Gastroesophageal sphincter (tissue), 4 donors: ENCODE measurements at places on chromosomes 2 and 18. TPM values are rescaled to one million over a fixed set of nuclear protein-coding genes. Genes with fewer than 3 reads are reported as not detected.

B4GALT6 gene
- total RNA-seq = 12.0 TPM

ABCG5 gene
- not detected for total RNA-seq

GRCh38 chr2:232672588-232672987 lies 24.5 kb upstream of the GIGYF2 start:
- ATAC-seq = no peak

DNA sequence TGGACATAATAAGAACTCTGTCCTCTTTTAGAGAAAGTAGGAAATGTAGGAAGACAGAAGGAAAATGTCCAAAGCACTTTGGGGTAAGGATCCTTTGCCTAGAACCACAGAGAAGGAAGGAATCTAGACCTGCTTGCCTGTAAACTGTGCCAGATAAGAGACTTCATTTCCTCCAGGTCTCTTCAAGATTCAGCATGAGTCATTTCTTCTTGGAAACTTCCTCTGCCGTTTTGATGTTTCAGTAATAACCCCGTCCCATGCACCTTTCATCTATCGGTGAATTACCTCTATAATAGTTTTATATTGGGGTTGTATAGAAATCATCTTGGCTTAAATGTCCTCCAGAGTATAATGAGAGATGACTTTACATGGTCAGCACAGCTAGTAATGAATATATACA lies 63.2 kb upstream of the LRATD1 start:
- no peak for ATAC-seq

GRCh38 chr2:196160946-196161345 lies 10.4 kb downstream of the STK17B start:
- ATAC-seq = no peak

DNA sequence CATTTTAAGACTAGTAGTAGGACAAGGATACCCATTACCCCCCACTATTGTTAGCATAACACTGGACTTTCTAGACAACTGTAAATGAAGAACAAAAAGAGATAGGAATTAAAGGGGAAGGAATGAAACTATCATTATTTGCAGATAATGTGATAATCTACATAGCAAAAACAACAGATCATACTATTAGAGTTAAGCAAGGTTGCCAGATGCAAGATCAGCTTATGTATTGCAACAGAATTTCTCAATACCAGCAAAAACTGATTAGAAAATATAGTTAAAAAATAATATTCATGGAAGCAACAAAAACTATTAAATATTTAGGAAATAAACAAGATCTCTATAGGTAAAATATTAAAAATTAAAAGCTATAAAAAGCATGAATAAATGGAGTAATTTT lies 194.4 kb upstream of the SPRED2 start:
- ATAC-seq = no peak

DNA sequence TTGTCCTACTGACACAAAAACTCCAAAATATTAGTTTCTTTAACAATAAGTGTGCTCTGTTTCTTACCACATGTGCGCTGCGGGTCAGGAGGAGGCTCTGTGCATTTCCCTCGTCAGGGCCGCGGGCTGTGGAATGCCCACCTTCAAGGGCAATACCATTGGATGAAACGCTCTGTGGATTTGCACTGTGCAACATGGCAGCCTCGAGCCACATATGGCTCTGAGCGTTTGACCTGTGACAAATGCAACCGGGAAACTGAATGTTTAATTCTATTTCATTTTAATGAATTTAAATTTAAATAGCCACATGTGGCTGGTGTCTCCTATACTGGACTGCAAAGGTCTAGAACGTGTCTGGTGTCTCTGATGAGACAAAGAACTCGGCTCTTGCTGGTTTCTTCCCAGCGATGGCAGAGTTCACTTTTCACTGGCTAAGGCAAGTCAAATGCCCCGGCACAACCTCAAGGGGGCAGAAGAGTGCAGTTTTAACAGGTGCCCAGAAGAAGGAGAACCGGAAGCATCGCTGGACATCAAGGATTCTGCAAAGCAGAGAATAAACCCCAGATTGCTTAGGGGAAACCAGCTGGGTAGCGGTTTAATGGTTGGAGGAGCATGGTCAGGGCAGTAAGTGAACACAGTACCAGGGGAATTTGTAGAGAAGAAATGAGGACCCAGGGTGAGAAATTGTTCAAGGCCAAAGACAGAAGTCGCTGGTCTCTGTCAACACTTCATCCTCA lies 37.0 kb upstream of the TMEM18 start:
- peak; percentile 63 for ATAC-seq
